ENCODE measurements at places on chromosomes 1 and 21.

GRCh38 chr1:58621391-58621790 is 44.3 kb upstream of the TACSTD2 start:
- DNase-seq: no peak

DNA sequence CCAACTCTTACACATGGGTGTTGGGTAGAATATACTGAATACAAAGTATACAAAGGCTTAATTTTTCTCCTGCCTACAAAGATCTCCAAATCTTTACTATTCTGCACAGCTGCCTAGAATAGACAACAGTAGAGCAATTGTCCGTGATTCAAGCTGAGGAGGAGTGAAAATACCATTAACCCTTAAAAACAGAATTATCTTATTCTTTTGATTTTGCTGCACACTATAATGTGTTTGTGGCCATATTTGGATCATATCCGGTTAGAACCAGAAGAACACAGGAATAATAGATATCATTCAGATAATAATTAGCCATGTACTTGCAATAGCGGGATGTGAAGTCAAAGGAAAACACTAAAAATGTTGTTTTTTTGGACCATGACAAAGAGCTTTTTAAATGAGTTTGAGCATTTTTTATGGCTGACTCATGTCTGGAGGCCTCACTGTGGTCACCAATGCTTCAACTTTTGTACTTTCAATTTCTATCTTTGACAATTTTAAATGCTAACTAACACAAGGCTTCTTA is 197.6 kb upstream of the FOXD3 start:
- no peak for DNase-seq

DNA sequence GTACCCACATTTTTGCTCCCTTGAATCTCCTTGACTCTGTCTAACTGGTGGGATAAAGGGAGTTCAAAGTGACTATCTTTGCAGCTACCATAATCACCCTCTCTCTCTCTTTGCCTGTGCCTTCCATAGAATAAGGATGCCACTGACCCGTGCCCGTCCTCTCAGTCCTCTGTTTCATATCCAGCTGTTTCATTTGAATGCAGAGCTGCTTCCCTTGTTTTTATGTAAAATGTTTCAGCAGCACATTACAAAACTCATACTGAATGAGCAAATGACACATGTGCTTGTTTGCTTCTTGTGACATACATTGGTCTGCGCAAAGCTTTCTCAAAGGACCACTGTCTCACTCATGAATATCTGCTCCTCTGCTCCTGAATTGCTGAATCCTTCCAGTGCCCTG is 38.4 kb downstream of the CDC42 start:
- no peak for DNase-seq

GRCh38 chr1:216643176-216643575 is 80.1 kb downstream of the ESRRG start:
- no peak for DNase-seq

GRCh38 chr1:217907504-217907903 is 276.4 kb downstream of the SPATA17 start:
- DNase-seq: no peak

- DNase-seq: no peak
Observed at GRCh38 chr1:90494748-90495282, 222.3 kb downstream of the BARHL2 start.

- DNase-seq: no peak
Observed at GRCh38 chr1:69739251-69739605, 171.5 kb downstream of the LRRC7 start.

- no peak for DNase-seq
Observed at GRCh38 chr1:198108636-198109370, 48.0 kb upstream of the NEK7 start.

DNA sequence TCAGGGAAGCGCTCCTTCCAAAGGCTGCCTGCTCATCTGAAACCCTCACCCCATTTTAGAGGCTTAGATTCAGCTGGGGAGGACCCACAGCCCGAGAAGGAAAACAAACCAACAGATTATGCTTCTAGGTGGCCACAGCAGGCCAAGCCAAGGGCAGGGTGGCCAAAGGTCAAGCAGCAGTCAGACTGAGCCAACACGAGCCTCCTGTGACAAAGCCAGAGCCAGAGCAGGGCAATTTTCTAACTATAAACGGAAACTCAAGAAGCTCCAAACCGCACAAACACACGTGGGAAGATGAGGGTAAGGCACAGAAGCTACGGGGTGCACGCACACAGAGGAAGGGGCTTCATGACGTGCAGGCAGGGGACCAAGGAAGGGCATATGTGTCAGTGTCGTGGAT is 64.1 kb downstream of the PLEKHA6 start:
- DNase-seq: no peak

DNA sequence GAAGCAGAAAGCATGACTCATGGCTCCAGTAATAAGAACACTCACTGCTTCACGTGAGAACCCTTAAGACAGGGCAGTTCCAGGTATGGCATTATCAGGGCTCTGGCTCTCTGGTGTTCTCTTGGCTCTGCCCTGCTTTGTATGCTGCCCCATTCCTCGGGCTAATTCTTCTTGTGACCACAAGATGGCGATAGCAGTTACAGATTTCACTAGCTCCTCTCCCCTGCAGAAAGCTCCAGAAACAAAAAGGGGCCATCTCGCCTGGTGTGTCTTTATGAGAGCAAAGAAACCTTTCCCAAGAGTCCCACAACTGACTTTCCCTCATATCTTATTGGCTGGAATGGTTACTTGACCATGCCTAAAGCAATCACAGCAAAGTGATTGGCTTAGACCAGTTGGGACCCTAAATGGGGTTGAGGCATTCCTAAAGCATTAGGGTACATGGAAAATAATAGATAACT is 60.1 kb downstream of the F3 start:
- DNase-seq: peak; percentile 2

DNA sequence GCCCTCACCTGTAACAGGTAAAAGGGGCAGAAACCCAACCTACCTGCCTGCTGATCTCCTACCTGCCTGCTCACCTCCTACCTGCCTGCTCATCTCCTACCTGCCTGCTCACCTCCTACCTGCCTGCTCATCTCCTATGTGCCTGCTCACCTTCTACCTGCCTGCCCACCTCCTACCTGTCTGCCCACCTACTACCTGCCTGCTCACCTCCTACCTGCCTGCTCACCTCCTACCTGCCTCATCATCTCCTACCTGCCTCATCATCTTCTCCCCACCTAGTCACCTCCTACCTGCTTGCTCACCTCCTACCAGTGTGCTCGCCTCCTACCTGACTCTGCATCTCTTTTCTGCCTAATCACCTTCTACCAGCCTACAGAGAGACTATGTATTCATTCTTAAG is 452.9 kb downstream of the MATN1 start:
- DNase-seq: no peak

- no peak for DNase-seq
Observed at GRCh38 chr1:116999596-116999995, 2.0 kb upstream of the CD101 start.

DNA sequence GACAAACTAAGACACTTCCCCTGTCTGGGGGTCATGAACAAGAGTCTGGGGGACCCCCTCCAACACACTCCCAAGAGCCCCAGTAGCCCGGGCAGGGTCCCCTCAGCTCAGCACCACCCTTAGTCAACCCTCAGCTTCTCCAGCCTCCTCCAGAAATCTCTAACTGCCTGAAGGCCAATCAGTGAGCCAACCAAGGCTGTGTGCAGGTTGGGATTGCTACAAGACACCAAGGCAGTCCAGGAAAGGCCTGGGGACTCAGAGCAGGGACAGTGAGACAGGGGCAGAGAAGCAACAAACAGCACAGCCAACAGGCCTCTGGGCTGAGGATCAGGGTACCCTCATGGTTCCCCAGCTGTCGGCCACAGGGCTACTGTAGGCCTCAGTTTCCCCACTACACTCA is 13.3 kb downstream of the SMIM12 start:
- no peak for DNase-seq

- no peak for DNase-seq
Observed at GRCh38 chr1:205951746-205952145, 8.5 kb upstream of the SLC26A9 start.

DNA sequence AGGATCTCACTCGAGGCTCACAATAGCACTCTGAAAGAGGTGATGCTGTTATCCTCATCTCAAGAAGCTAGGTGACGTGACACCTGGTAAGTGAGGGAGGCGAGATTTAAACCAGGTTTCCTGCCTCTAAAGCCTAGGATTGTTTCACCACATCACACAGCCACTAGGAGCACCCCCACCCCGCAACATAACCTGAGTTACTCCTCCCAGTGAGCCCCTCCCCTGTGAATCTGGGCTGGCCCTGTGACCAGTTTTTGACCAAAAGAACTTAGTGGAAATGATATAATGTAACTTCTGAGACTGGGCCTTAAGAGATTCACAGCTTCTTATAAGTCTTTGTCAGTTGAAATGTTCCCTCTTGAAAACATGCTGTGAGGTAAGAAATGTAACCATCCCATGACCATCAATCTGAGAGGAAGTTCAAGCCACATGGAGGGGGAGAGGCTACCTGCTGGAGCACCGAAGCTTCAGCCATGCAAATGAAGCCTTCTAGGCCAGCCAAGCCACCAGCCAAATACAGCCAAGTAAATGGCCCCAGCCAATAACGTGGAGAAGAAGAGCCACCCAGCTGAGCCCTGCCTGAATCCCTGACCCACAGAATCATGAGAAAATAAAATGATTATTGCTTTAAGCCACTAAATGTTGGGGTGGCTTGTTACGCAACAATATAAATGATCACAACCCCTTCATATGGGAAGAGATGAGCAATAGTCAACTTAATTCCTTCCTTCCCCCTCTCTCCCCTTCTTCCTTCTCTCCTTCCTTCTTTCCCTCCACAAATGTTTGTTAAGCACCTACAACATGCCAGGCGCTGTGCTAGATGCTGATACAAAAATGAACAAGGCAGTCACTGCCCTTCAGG is 61.0 kb upstream of the FAM20B start:
- DNase-seq: no peak

DNA sequence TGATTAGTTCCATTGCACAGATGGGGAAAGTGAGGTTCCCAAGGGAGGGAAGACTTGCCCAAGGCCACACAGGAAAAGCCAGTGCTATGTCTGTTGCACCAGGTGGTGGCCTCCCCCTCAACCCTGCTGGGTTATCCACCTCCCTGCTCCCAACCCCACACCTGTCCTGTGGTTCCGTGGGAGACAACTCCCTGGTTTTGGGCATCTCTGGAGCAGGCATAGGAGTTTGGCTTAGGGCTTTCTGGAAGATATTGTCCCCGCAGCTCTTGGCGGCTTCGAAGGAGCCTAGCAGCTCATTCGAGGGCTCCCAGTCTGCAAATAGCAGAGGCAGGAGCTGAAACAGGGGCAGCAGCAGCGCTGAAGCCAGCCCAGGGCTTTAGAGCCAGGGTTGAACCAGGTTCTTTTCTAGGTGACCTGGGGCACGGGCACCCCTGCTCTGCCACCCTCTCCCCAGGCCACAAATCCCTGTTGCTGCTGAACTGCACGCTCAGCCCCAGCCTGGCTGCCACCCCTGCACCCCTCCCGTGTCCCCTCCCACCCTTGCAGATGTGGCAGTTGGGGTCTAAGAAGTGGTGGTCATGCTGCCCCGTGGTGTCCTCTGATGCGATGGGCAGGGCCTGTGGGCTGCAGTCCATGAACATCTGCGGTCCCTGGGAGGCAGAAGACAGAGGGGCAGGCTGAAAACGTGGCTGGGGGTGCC is 22.1 kb downstream of the SPOCD1 start:
- DNase-seq: no peak

DNA sequence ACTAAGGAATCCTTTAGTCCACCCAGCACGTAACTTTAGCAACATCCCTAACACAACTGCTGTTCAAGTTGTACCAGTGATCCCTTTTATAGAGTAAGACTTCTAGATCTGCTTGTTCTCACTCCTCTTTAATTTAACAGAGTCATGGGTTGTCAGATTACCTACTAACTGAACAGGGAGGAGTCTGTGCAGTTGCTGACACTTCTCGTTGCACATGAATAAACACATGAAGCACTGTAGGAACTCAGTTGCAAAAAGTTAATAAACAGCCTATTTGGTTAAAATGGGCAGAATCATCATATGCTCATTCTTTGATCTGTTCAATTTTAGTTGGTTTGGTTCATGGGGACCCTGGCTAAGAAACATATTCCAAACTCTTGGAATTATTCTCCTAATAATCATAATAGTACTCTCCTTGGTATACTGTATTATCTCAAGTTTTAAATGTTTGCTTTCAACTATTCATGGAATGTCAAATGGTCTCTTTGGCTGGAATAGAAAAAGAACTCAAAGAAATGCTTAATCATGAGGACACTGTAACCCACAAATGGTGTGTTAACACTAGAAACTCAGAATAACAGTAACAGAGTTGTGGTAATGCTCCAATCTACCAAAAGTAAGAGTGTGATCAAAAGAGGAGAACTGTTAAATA is 15.6 kb downstream of the PLPPR5 start:
- DNase-seq: no peak

GRCh38 chr1:177596485-177596884 is 373.4 kb downstream of the SEC16B start:
- DNase-seq: no peak

DNA sequence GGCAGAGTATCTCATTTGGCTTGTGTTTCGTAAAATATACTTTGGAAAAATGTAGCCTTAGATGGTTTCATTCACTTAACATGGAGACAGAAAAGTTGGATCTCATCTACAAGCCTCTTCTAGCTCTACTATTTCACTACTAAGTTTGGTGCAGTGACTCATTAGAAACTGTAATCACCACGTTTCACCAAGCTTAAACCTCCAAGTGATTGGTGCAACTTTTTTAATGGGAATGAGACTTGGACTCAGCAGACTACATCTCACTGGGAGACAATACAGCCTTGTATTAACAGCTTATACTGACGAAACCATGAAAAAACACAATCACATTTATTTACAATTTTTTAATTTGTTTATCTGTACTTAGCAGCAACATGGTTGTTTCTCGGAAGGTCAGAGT is 29.9 kb upstream of the NRIP1 start:
- DNase-seq: no peak

DNA sequence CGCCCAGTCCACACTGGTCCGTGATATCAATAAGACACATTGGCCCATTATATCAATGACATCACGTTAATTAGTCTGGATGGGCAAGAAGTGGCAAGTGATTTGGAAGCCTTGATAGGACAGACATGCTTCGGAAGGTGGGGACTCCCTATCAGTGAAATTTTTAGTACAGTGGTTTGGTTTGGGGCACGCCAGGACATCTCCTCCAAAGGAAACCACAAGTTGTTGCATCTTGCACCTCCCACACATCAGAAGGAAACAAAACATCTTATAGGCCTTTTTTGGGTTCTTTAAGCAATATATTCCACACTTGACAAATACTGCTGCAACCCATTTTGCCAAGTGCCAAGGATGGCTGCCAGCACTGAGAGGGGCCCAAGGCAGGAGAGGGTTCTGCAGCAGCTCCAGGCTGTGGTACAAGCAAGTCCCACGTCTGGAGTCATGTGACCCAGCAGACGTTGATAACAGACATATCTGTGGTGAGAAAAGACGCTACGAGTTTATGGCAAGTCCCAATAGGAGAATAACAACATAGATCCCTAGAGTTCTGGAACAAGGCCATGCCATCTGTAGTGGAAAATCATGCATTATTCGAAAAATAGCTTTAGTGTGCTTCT is 95.3 kb upstream of the DISP3 start:
- no peak for DNase-seq

GRCh38 chr21:42699196-42699595 is 45.8 kb downstream of the PDE9A start:
- no peak for DNase-seq
